ENCODE measurements at places on chromosomes 6 and 20.

GRCh38 chr6:158402184-158402583, 89.9 kb downstream of the TULP4 start:
- no peak for DNase-seq

DNA sequence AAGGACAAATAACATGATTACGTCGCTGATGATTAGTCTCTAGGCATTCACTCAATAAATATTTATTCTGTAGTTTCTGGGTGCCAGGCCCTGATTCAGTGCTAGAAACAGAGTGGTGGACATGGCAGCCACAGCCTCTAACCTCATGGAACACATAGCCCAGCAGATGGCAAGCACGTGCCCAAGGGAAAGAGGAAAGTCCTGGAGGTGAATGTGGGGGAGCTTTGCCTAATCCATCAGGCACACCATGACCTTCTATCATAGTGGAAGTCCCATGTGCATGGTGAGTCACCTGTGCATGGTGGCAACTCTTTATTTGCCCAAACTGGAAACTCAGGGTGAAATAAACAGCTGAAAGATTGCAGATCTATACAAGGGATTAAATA, 143.0 kb upstream of the TNFAIP3 start:
- DNase-seq: no peak

- DNase-seq: no peak
Observed at GRCh38 chr6:108030211-108030610, 44.3 kb downstream of the OSTM1 start.

- DNase-seq: no peak
Observed at GRCh38 chr6:4896401-4896800, 107.4 kb downstream of the RPP40 start.

- DNase-seq: peak; percentile 35
Observed at GRCh38 chr6:52221302-52221701, 23.0 kb downstream of the IL17F start.

GRCh38 chr6:169162752-169163407, 90.8 kb downstream of the THBS2 start:
- no peak for DNase-seq

DNA sequence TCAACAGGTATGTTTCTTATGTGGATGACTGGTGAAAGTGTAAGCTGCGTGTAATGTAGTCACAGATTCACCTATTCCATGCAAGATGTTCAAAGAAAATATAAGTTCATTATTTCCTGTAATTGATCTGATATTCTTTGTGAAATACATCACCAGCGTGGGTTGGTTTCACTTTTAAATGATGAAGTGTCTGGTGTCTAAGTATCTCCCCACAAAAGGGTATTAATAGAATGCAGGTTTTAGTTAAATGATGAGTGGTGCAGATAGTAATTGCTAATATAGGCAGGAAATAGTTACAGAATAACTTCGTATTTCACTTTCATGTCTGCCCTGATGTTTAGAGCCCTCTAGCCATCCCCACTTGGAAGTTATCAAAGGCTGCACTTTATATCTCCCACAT, 22.2 kb downstream of the PGBD1 start:
- no peak for DNase-seq

DNA sequence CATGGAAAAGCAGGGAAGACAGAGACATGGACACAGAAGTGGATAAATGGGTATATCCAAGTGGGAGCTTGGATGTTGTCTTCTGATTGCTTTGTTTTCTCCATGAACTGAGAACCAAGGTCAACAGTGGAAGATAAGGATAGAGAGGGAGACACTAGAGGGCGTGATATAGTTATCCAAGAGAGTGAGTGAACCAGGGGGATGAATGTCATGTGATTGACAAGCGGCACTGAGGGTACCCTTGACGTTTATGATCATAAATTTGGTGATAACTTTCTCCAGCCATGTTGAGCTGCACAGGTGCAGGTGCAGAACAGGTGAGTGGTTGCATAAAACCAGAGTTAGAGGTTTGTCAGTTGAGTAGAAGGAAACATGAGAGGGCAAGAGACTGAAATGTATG, 20.7 kb downstream of the EBF4 start:
- no peak for DNase-seq

GRCh38 chr20:54345301-54345724, 130.1 kb upstream of the DOK5 start:
- no peak for DNase-seq

DNA sequence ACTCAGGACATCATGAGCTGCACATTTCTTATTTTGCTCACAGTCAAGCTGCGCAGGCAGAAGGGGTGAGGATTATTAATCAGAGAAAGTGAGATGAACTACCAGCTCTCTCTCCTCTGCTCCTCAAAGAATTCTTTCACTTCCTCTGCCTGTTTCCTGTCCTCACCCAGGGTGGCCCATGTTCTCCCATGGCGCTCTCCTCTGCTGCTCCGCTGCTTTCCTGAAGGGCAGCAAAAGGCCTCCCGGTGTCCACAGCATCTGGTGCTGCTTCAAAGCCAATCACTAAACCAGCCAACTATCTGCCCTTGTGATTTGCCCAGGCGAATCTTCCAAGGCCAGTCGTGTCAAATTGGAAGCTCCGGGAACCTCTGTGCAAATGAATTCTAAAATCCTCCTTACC, 324.2 kb downstream of the TPBG start:
- no peak for DNase-seq

DNA sequence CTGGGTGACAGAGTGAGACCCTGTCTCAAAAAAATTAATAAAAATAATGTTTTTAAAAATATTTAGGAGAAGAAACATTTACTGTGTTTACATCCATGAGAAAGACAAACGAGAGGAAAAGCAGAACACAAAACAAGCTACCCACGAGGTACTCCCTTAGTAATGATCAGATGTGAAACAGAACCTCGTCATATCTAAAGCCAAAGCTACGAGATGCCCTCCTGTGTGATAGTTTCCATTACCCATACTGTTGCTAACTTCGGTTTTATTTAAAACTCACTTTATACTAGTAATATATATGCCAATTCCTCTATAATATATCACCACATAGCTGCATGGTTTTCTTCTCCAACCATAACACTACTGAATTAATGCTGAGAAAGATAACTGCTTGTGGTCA, 21.1 kb downstream of the SUMO4 start:
- no peak for DNase-seq

- DNase-seq: no peak
Observed at GRCh38 chr6:108869876-108870275, 21.7 kb downstream of the ARMC2 start.

GRCh38 chr6:138948546-138949179, 39.4 kb downstream of the REPS1 start:
- DNase-seq: no peak

GRCh38 chr6:165925474-165926156, 242.0 kb downstream of the TBXT start:
- DNase-seq: no peak

GRCh38 chr6:166502453-166502852, 84.0 kb downstream of the RAMACL start:
- DNase-seq: no peak

DNA sequence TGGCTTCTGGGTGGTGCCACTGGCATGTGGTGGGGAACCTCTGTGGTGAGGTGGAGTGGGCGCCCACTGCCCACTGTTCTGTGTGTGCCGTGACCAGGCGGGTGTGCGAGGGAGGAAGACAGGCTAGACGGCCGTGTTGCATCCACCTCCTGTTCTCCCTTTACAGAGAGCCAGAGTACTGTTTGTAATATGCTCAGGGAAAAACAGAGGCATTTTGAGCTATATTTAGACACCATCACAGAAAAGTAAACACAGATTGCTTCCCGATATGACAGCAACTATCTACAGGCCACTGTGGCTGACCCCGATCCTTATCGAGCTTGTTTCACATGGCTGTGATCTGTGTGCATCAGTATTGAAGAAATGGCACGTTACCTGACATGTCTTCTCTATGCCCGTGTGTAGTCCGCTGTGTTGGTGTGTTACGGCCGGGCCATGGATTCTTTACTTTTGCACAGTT, 45.6 kb downstream of the ARID1B start:
- DNase-seq: no peak

DNA sequence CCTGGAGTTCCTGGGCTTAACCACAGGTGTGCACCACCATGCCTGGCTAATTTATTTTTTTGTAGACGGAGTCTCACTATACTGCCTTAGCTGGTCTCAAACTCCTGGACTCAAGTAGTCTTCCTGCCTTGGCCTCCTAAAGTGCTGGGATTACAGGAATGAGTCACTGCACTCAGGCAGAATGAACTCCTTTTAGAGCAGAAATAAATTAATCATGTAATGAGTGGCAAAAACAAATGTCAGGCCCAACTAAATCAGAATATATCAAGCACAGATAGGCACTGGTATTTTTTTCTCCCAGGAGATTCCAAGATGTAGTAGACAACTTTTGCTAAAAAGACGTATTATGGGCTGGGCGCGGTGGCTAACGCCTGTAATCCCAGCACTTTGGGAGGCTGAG, 2.6 kb downstream of the RPS10 start:
- DNase-seq: no peak
